ENCODE measurements at places on chromosomes 16 and 17.

- DNase-seq = no peak
Measured at GRCh38 chr17:17107891-17108431, 65.7 kb downstream of the MPRIP start.

DNA sequence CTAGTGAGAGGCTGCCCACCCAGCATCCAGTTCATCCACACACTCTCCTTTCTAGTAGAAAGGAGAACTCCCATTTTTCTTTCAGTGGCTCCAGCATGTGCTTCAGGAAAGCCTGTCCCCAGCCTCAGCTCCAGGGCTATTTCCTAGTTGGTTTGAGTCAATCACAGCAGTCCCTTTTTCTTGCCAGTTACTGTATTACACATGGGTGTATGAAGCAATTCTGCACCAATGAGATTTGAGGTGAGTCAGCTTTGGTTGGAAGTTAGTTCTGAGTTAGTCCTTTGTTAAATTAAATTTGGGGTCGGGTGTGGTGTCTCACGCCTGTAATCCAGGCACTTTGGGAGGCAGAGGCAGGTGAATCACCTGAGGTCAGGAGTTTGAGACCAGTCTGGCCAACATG lies 24.8 kb downstream of the RAD51D start:
- peak; percentile 82 for DNase-seq

- DNase-seq = no peak
Measured at GRCh38 chr16:57966204-57966771, 4.6 kb downstream of the CNGB1 start.

DNA sequence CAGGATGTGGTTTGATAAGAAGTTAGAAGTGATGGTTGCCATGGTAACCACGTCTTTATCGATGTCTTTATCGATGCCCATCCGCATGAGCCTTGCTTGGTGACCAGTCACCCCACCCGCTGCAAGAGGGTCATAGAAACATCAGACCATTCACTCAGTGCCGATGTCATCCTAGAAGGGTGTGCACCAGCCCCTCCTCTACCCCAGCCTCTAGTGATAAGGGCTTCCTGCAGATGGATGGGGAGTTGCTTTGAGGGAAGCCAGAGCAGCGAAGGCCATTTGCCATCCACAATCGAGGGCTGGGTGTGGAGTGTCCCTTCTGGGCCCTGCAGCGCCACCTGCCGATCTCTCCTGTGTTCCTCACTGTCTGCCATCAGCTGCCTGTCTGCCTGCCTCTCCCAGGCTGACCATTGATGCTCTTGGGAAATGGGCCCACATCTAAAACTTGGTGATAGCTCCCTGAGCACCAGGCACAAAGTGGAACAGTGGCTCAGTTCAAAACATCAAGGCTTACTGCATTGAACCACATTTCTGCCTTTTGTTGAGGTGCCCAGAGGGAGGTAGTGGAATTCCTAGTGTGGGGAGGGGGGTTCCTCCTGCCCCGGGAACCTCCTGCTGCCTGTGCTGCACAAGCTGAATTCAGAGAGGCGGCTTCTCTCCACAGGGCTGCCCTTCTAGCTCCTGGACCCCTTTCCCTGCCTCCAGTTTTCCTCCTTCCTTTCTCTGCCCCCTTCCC lies 8.9 kb downstream of the CALB2 start:
- DNase-seq = peak; percentile 42

- DNase-seq = no peak
Measured at GRCh38 chr17:8955021-8955959, 10.2 kb downstream of the PIK3R5 start.

- peak; percentile 37 for DNase-seq
Measured at GRCh38 chr16:57999366-57999970, 1.0 kb downstream of the ZNF319 start.

DNA sequence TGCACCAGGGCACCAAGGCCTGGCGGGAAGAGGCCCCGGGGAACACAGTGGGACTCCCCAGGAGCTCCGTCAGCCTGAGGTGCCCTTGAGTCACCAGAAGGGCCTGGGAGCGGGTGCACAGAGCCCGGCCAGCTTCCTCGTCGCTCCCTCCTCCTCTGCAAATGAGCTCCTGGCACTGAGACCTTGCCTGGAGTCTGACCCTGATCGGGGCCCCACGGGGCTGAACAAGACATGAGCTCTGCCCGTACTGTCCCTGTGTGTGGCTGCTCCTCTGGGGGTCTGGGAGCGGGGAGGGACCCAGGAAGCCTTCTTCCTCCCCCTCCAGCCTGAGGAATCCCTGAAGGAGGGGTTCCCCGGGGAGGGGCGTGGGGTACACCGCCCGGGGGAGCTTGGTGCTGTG lies 36.4 kb upstream of the SSTR5 start:
- DNase-seq = no peak

DNA sequence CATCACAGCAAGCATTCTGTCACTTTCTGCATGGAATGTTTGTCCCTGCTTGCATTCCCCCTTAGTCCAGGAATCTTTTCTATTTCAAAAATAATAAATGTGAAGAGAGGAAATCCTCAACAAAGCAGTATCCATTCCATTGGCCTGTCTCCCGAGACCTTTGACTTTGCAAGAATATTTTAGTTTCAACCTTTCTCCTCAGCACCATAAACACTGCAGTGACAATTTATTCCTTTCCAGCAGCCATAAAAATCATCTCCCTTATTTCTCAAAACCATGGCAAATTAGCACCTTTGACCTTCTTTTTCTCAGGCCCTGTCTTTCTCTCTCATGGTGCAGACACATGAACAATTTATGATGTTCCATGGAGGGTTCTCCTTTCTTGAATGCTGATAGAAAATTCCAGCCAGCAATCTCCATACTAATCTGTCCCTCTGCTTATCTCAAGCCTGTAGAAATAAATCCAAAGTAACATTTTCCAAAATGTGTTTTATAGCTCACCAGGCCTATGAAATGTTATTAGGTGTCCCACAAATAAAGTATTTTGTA lies 352.1 kb upstream of the CCL2 start:
- DNase-seq = no peak

DNA sequence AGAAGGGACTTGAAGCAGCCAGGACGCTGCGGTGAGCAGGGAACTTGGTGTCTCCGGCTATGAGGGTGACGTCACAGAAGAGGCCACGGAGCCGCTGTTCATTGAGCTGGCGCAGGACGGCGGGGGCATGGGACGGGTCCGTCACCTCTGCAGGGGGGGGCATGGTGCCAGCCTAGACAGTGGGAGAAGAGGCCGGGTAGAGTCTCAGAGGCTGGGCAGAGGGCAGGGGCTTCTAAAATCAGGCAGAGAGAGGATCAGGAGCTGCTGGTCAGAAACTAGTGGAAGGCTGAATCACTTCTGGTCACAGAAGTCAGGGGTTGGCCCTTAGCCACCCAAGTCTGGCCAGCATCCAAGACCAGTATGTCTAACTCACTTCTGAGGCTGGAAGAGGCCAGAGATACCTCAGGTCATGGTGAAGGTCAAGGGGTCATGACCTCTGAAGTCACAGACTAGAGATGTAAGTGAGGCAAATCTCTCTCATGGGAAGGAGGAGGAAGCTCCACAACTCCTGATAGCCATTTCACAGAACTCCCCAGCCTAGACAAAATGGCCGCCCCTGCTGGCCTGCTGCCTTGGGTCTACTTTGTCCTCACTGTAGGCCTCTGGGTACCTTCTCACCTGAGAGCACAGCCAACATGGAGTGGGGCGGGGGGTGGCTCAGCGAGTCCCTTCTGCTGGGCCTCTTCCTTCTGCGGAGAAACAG lies 12.6 kb downstream of the ZBTB4 start:
- DNase-seq = no peak

GRCh38 chr17:42275527-42276358 lies 448 bp downstream of the STAT5B start:
- DNase-seq = peak; percentile 61

DNA sequence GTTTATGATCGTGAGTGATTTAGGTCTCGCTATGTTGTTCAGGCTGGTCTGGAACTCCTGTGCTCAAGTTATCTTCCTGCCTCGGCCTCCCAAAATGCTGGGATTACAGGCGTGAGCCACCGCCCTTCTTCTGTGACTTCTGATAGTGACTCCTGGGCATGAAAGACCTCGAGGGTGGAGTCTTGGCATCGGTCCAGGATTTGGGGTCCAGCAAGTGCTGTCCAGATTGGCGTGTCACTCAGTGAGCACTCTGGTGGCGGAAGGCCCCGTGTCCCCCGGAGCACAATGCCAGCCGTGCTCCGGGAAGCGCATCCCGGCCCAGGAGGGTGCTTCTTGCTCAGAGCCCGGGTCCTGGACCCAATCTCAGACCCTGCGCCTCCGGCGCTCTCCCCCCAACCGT lies 6.8 kb downstream of the OR1F1 start:
- DNase-seq = no peak

GRCh38 chr17:42751628-42752027 lies 6.8 kb upstream of the EZH1 start:
- DNase-seq = peak; percentile 11

- DNase-seq = no peak
Measured at GRCh38 chr17:50099003-50099402, 3.9 kb downstream of the PDK2 start.

DNA sequence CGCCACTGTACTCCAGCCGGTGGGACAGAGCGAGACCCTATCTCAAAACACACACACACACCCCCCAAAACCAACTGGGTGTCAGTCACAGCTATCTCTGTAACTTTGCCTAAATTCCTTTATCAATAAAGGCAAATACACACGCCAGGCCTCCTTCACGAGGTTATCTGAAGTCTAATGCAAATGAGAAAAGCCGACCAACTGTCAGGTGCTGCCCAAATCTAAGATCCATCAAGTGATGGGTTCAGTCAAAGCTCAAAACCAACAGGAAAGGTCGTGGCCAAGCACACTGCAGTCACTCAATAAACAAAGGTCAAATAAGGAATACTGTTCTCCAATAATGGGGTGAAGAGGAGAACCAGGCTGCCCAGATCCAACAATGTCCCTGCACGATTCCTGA lies 1.1 kb downstream of the ANKFY1 start:
- no peak for DNase-seq

DNA sequence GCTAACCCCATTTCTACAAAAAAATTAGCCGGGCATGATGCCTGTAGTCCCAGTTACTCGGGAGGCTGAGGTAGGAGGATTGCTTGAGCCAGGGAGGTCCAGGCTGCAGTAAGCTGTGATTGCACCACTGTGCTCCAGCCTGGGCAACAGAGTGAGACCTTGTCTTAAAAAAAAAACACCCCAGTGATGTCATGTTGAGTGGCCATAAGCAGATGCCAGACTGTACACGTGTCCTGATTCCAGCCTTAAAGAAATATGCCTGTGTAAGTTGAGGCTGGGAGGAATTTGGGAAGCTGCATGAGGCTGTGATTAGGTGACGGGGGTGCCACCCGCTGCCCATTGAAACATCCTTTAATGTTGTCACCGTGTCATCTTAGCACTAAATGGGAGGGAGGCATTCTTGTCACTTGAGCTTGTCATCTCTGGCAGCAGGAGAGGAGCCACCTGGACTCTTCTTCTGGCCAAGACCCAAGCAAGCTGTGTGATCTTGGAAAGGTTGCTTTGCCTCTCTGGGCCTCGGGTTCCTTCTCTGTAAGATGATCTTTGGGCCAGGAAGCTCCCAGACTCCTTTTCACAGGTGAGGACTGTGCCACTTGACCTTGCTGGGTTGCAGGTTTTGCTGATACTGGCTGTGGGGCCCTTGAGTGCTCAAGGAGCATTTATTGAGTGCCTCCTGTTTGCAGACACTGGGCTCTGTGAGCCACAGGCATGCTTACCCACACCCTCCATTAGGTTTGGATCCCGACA lies 98.3 kb upstream of the CIBAR2 start:
- peak; percentile 85 for DNase-seq

- DNase-seq = peak; percentile 90
Measured at GRCh38 chr17:78337244-78338109, 22.4 kb downstream of the SOCS3 start.

GRCh38 chr16:70754851-70755600 lies 45.9 kb downstream of the VAC14 start:
- DNase-seq = no peak

DNA sequence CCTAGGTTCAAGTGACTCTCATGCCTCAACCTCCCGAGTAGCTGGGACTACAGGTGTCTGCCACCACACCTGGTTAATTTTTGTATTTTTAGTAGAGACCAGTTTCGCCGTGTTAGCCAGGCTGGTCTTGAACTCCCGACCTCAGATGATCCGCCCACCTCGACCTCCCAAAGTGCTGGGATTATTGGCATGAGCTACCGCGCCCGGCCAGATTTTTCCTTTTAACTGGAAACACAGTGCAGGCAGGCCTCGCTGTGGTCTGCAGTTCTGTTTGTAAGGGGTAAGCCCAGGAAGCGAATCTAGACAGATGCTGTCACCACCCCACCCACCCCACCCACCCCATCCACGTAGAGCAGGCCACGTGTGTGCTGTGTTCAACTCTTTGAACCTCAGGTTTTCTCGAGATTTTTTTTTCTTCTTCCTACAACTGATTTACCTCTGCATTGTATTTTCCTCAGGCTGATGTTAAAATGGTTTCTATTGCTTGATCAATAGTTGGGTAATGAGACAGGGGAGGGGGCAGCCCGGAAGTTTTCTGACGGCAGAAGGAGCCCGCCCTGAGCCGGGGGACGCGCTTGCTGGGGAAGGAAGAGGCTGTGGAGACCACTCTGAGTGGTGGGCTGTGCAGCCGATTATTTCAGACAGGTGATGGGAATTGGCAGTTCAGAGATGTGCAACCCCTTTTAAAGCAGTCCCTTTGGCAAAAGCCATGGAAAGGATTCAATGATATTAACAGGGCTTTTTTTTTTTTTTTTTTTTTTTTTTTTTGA lies 72.9 kb downstream of the DNAH17 start:
- no peak for DNase-seq

DNA sequence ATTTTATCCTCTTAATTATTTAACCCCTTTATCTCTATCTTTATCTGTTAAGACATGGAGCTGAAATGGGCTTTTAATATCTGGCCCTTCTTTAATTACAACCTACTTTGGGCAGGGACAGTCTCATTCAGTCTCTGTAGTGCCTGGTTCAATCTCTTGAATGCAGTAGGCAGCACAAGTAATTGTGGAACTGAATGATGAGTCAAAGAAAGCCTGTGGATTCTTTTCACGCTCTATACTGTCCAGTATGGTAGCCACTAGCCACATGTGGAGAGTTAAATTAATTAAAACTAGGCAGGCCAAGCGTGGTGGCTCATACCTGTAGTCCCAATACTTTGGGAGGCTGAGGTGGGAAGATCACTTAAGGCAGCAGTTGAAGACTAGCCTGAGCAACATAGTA lies 9.3 kb downstream of the BPTF start:
- no peak for DNase-seq

- no peak for DNase-seq
Measured at GRCh38 chr16:70749006-70749678, 51.8 kb downstream of the VAC14 start.

DNA sequence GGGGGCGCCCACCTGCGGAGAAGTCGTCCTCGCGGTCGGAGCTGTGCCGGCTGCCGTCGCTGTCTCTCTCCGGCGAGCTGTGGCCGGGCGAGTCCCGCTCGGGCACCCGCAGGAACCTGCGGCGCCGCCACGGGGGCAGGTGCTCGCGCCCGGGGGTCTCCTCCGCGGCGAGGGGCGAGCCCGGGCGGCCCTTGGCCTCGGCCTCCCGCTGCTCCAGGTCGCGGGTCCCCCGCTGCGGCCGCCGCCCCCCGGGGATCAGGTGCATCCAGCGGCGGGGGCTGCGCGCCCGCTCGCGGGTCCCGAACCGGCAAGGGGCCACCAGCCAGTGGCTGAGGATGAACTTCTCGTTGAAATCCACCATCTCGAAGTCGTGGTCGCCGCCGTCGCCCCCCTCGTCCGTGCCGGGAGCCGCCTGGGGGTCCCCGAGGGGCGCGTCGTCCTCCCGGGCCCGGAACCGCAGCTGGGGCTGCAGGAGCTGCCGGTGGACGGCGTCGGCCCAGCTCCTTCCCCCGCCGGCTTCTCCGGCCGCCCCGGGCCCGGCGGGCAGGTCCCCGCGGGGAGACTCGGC lies 41.4 kb upstream of the BHLHA9 start:
- no peak for DNase-seq

GRCh38 chr17:82837586-82838320 lies 2.1 kb downstream of the ZNF750 start:
- no peak for DNase-seq

GRCh38 chr16:49581630-49582298 lies 208.2 kb downstream of the C16orf78 start:
- no peak for DNase-seq

Data from fibroblast of skin of right biceps (primary cell).